Bronchial epithelial cell (primary cell): ENCODE measurements at places on chromosomes 3 and 15. TPM values are rescaled to one million over a fixed set of nuclear protein-coding genes. Genes with fewer than 3 reads are reported as not detected.

TNFSF10 gene
- total RNA-seq, result 15.5 and 24.6 TPM in 2 replicates

CCNB2 gene
- total RNA-seq, result 2.1 and 2.3 TPM in 2 replicates

AGTR1 gene
- not detected in 2 replicates for total RNA-seq

TICRR gene
- 0.26 TPM in 2 replicates for total RNA-seq

FOXB1 gene
- total RNA-seq, result not detected in 2 replicates

CYP1A2 gene
- not detected in 2 replicates for total RNA-seq

STRIT1 gene
- total RNA-seq, result not detected in 2 replicates
